NCI-H146 (cell line): ENCODE measurements at places on chromosomes 1 and 21.

- peak; percentile 91 for DNase-seq
Measured at GRCh38 chr1:226939438-226940028, 561 bp upstream of the COQ8A start.

DNA sequence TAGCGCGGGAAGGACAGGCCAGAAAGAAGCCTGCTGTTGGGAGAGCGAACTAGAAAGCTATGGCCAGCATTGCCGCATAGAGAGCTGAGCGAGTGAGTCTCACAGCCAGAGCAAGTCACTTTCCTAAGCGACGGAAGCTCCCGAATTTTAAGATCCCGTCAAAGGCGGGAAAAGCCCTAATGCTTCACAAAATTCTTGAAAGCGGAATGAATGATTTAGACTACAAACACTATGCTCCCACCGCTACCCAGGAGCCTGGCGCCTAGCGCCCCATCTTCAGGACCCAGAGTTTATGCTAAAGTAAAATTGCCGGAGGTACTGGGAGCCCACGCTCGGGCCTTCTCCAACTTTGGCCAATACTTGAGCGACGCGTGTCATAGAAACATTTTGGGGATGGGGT is 409.9 kb upstream of the ESRRG start:
- DNase-seq = no peak

DNA sequence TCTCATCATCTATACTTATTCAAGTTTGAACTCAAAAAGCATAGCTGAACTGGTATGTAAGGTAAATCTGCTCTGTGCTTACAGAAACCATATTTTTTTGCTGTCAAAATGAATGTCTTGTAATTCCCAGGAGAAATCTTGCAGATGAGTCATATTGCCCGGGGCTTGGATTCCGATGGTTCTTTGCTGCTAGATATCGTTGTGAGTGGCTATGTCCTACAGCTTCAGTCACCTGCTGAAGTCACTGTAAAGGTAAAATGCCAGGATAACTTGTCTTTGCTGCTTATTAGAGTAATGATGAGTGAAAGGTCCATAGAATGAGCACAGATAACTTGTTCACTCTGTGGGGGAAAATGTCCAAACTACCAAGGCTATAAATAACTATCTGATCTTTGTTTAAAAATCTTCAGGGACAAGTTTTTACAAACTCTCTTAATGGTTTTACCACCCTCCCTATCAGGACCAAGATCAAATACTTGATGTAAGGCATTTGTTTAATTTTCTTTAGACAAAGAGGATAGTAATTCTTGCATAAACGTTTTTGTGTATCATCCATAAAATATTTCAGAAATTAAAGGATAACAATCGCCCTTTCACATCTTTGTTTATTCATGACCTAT is 222.3 kb downstream of the TPR start:
- DNase-seq = no peak

DNA sequence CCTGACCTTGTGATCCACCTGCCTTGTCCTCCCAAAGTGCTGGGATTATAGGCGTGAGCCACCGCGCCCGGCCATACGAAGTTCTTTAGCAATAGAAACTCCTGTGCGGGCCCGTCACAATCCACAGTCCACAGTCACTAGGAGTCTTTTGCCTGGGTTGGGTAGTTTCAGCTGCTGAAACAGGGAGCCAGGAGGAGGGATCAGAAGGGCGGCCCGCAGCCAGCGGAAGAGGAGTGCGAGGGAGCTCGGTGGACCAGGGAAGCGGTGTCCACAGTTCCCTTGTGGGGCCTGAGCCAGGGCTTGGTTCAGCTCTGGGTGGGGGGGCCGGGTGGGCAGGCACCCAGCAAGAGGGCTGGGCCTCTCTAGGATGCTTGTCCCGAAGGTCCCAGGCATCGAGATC is 17.9 kb upstream of the HSPG2 start:
- DNase-seq = no peak

- no peak for DNase-seq
Measured at GRCh38 chr1:116751621-116752020, 2.6 kb upstream of the CD2 start.

GRCh38 chr21:15326032-15326867 is 261.4 kb upstream of the NRIP1 start:
- no peak for DNase-seq

DNA sequence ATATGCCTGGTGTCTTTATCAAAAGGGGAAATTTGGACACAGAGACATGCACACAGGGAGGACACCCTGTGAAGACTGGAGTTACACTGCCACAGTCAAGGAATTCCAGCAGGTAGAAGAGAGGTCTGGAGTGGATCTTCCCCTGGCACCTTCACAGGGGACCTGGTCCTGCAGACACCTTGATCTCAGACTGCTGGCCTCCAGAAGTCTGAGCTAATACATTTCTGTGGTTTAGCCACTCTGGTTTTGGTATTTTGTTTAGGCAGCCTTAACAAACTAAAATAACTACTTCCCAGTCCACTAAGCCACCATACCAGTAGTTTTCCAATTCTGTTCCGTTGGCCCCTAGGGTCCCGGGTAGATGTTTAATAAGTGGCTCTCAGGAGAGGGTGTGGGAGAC is 164.7 kb downstream of the SETD4 start:
- DNase-seq = no peak

- DNase-seq = no peak
Measured at GRCh38 chr1:1264868-1265272, 8.8 kb downstream of the UBE2J2 start.

DNA sequence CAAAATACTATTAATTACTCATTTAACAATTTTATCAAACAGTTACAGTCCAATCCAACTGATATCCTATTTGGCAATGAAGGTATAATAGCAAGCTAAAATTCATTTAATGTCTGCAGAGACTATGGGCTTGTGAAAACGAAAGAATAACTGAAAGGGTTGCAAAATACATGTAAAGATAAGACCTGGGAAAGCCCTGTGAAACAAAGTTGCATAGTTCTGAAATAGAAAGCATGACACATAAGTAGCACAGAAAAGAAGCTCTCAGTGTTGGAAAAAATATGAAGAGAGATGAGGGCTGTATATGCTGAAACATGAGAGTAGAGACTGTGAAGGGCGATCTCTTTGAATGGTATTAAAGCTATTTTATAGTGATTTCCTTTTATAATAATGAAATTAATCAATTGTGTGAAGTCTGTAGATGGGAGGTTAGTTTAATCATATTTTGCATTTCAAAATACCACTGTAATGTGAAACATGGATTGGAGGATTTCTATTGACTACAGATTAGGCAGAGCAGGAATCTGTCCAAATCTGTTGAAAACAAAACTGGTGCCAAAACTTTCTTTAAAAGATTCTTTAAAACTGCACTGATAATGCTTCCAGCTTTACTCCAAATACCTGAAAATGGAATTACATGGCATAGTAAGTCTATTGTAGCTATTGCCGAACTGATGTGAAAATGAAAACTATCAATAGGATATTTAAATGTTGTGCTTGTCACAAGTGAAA is 1518.9 kb upstream of the B3GALT2 start:
- no peak for DNase-seq
